ENCODE measurements at places on chromosomes 4 and X.

- no peak for DNase-seq
Measured at GRCh38 chrX:134075894-134076718, 90.7 kb upstream of the GPC3 start.

- DNase-seq = no peak
Measured at GRCh38 chr4:64940698-64941097, 531.4 kb upstream of the TECRL start.

DNA sequence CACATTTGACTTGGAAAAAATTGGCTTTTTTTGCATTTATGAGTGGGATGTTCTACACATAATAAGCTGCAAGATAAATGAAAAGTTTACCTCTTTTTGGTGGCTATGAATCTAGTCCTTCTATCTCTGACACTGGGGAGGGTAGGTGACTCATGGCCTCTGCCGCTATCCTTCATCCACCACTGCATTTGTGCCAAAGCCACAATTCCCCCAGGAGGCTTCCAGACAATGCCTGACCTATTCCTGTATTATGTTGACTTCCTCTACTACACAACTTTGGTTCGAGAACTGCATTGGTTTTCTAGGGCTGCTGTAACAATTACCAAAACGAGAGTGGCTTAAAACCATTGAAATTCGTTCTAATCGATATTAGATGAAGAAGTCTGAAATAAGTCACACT is 245.6 kb downstream of the TRAM1L1 start:
- no peak for DNase-seq

DNA sequence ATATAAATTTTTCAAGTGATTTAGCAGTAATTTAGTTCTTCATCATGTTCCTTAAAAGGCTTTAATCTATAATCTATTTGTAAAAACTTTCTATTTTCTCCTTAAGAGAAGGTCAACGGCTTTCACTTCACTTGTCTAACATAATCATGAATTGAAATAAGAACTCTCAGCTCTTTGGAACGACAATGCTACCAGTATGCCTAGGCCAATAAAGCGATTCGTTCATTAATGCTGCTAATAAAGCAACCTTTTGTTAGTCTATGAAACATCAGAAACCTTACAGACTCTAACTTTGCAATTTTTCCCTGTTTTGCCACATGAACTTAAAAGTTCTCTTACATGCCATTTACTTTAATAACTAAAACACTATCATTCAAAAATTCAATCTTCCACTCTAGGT is 47.6 kb downstream of the FBXW7 start:
- DNase-seq = no peak

DNA sequence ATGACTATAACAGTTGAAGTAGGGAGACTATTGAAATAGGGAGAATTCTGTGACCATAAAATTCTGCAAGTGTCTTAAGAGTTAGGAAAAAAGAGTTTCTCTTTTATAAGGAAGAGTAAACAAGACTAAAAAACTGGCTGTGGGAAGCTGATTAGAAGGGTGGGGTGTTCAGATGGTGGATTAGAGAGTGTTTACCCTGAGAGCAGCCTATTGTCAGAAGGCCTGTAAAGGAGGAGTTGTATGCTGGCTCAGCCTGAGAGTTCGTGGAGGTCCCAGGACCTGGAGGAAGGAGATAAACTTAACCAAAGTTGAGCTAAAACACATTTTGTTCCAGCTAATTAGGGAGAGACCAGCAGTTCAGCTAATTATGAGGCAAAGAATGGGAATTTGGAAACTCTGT is 629.7 kb downstream of the PCDH7 start:
- no peak for DNase-seq

- no peak for DNase-seq
Measured at GRCh38 chrX:19839770-19840254, 47.6 kb downstream of the SH3KBP1 start.

DNA sequence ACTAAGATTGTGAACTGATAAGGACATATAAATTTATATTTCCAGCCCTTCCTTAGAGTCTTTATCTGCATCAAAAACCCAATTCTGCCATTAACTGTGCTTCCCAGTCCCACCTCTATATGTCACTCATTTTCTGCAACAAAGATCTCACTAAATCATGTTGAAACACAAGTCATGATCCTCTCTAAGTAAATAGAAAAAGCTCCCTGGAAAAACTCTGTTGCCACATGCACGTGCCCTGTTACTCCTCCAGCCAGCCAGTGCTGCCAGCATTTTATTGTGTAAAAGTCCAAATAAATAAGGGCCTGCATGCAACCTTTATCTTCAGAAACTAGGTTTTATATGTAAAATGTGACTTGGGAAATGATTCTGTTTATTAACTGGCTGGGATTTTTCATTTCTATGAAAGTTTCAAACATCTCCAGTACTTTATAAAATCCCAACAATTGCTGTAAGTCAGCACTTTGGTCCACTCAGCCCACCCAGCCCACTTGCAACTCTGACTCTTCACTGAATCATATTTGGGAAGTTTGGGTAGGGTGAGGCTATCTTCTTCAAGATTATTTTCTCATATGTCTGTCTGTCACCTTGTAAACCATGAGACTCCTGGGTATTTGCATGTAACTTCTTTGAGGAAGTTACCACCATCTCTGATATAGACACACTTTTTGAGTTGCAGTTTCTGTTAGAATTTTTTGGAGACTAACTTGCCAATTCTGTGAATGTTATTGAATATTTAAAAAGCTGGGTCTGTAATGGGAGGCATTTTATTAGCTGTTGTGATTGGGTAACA is 40.0 kb upstream of the SMARCA5 start:
- no peak for DNase-seq

- no peak for DNase-seq
Measured at GRCh38 chr4:3288571-3289094, 4.2 kb upstream of the RGS12 start.

DNA sequence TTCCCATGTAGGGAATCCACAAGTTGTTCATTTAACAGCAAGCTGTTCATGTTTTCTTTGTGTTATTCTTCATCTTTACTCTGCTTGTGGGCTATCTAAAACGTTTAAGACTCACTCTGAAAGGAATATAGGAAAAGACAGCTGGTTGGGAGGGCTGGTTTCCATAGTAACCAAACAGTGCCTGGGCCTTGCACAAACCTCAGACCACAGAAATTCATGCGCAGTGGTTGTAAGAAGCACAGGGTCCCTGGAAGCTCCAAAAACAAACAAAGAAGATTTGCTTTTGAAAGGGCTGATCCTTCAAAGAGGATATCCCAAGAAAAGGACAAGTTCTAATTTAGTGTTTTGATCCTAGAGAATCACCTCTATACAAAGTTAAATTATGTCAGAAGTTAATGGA is 7.8 kb downstream of the SERTM2 start:
- DNase-seq = peak; percentile 16

DNA sequence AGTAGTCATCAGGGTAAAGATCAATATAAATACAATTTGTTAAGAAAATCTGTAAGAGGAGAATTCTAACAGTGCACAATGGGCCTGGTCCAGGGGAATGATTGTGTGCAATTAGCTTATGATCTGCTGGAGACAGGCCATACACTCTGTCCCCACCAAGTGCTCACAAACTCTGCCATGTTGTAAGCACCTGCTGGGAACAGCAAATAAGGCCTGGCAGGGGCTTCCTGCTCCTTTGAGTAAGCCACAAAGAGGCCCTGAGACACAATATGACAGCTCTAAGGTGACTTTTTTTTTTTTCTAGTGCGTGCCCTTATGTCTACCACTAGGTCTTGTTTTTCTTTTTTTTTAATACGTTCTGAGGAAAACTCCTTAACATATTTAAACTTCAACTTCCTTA is 866.3 kb upstream of the PCDH7 start:
- no peak for DNase-seq

- DNase-seq = no peak
Measured at GRCh38 chr4:169151671-169152070, 119.1 kb downstream of the SH3RF1 start.

DNA sequence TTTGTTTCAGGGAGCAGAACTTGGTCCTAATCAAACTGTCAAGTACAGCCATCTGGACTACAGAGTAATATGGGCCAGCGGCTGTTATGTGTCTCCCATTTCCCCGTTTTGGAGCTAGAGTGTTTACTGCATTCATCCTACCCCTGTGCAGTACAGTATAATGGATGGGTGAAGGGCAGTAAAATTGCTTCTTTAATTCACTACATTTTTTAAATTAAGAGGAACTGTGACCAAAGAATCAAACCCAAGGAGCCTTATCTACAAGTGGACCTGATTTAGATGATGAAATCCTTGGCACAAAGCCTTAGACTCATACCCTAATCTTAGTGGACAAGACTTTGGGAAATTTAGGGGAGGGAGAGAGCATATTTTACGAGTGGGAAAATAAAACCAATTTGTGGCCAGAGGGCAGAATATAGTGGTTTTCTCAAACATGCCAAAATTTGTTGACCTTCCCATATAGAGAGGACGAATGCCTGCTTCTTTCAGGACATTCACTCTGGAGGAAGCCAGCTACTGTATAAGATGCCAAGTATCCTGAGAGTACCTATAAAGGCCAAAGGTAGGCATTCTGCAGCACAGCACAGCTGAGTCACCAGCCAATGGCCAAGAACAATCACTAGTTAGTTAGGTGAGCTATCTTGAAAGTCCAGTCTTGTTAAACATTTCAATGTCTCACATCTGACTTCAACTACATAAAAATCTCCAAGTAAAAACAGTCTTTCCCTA is 253.8 kb upstream of the KCNIP4 start:
- no peak for DNase-seq

DNA sequence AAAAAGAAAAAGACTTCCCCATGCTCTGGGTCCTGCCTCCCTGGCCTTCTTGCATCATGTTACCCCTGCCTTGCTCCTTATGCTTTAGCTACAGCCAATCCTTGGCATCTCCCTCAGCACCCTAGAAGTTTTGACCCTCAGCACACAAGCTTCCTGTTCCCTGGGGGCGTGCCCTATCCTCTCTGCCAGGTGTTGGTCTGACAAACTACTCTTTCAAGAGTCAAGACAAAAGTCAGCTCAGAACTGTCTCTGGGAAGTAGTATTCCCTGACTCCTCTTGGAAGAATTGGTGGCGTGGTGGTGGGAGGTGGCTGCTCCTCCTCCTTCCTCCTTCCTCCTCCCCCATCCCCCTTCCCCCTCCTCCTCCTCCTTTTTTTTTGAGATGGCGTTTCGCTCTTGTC is 41.0 kb downstream of the PRPS1 start:
- DNase-seq = no peak

- DNase-seq = no peak
Measured at GRCh38 chrX:506341-506740, 119.6 kb upstream of the PPP2R3B start.

GRCh38 chr4:815464-816146 is 10.3 kb downstream of the CPLX1 start:
- DNase-seq = peak; percentile 83

GRCh38 chr4:25011135-25011866 is 19.4 kb downstream of the LGI2 start:
- no peak for DNase-seq

GRCh38 chr4:86007042-86007441 is 352.8 kb downstream of the MAPK10 start:
- DNase-seq = no peak

- DNase-seq = peak; percentile 86
Measured at GRCh38 chrX:24693453-24694202, at the start of gene POLA1. TSS of gene POLA1 (plus strand) at chrX:24693918. CDS start at chrX:24693962, 44 bp downstream.

DNA sequence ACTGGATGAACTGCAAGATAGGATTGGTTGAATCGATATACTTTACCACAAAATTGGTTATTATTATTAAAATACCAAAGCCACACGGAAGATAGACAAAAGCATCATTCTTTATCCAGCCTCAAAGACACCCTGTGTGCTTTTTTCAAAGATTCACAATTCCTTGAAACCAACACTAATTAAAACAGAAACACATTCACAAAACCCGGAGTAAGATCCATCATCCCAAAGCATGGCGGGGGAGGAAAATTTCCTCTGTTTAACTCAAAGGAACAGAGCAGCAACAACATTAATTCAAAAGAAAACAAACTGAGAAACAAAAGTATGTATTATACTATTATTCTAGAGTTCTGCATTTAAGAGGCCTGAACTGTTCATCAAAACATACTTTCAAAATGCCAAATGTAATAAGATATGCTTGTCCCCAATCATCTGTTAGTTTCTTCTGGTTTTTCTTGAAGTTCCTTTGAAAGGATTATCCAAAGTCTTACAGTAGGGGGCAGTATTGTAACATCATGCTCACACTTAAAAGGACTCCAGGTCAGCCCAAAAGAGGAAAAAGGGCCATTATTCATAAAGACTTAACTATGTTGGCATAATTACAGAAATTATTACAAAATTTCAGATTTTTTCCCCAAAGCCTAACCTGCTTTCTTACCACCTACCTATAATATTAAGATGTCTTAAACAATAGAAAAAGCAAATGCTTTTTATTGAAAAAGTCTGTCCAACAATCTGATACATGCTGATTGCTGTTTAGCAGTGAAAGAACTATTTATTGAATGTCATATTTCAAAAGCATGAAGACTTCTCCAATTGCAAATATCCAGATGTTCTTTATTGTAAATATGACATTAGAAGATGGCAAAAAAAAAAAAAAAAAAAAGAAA is 168.7 kb downstream of the SCFD2 start:
- DNase-seq = no peak

- DNase-seq = no peak
Measured at GRCh38 chr4:121541696-121542095, 155.1 kb downstream of the ANXA5 start.

DNA sequence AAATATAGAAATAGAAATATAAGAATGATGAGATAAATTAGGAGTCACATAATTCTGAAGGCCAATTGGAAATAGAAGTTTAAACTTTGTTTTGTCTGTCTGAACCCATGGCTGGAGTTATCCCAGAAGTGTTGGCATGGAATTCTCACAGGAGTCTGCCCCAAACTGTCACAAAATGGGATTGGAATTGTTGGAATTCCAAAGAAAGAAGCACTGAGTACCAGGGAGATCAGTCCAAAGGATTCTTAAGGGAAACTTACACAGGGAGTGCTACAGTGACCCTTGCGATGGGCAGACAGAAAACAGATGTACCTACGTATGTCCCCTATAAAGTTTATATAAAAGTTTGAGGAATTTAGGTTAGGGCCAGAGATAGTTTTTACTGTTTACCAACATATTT is 1607.7 kb downstream of the ARAP2 start:
- no peak for DNase-seq

- DNase-seq = no peak
Measured at GRCh38 chr4:123747016-123747415, 350.4 kb downstream of the SPRY1 start.

DNA sequence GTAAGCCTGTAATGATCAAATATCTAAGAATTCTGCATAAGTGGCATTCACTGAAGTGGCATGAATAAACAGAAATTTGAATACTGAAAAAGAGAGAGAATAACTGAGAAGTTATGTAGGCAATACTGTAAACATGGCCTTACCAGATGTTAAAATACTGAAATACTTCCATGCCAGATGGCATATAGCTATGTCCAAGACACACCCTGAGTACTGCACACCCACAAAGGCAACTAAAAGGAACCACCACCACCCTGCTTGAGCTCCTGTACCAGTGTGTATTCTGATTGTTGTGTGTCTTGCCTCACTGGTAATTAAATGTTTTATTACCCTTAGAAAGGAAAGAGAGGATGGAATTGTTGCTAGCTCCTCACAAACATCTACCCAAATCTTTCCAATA is 192.1 kb downstream of the ADAMTS3 start:
- DNase-seq = no peak

DNA sequence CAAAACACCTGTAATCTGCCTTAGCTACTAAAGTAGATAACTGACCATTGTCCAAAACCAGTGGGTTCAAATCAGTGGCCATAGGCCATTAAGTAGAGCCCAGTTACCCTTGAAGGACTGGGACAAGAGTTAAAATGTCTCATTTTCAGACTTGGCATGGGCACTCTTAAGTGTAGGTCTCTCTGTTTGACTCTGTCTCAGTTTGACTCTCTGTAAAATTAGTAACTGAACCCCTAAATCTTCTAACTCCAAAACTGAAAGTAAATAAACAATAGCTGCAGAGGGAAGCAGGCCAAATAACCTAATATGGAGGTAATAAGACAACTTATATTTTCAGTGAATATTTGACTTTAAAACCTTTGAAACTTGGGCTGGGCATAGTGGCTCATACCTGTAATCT is 89.1 kb downstream of the SLC16A2 start:
- no peak for DNase-seq

Measured in NCI-H187 (cell line).